ENCODE measurements at places on chromosomes 2 and 18.

- no peak for DNase-seq
Measured at GRCh38 chr2:85248773-85249509, 78.8 kb downstream of the TGOLN2 start.

GRCh38 chr18:79611040-79611681, 68.4 kb upstream of the CTDP1 start:
- DNase-seq, result no peak

GRCh38 chr2:141701618-141702017, 429.2 kb downstream of the LRP1B start:
- no peak for DNase-seq

- no peak for DNase-seq
Measured at GRCh38 chr2:27746325-27746724, 25.2 kb upstream of the MRPL33 start.

- DNase-seq, result no peak
Measured at GRCh38 chr2:67660871-67661270, 263.7 kb downstream of the ETAA1 start.

DNA sequence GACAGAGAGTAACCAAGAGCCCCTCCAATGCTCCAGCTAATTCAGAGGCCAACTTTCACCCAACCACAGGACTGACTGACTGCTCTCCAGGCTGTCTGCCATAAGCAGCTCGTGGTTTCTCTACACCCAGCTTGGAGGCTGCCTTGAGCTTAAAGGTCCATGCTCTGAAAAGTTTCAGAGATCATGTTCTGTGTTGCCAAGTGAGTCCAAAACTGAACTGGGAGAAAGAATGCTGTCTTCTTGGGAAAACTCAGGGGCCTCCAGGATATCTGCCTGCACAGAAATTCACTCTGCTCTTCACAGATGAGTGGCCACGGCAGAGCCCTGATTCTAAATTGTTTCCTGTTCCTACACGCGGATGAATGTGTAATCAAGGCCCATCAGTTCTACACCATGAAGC, 51.1 kb downstream of the LPIN2 start:
- no peak for DNase-seq

GRCh38 chr2:6310256-6311215, 555.2 kb downstream of the CMPK2 start:
- DNase-seq, result peak; percentile 19
